ENCODE measurements at places on chromosomes 4 and X.

- no peak for DNase-seq
These were observed 3.4 kb upstream of the HMX1 start for GRCh38 chr4:8874896-8875680.

- no peak for DNase-seq
These were observed 50.7 kb downstream of the AMOT start for GRCh38 chrX:112789931-112790330.

DNA sequence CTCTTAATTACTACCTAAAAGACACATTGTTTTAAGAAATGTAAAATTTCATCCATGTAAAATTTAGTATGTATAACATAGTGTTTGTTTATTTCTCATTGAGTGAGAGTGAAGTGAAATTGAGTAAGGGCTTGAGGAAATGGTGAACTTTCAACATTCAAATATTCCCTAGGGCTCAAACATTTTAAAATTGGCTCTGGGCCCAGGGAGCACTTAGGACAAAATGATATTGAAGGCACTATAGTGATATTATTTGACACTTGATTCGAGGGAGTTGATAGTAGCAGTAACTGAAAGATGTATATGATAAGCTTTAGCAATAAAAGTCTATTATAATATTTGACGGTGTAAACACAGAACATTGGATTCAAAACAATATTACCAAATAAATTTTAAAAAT, 1244.0 kb upstream of the TENM3 start:
- DNase-seq, result no peak

- no peak for DNase-seq
These were observed 6.0 kb downstream of the GALNT7 start for GRCh38 chr4:173174594-173175012.

DNA sequence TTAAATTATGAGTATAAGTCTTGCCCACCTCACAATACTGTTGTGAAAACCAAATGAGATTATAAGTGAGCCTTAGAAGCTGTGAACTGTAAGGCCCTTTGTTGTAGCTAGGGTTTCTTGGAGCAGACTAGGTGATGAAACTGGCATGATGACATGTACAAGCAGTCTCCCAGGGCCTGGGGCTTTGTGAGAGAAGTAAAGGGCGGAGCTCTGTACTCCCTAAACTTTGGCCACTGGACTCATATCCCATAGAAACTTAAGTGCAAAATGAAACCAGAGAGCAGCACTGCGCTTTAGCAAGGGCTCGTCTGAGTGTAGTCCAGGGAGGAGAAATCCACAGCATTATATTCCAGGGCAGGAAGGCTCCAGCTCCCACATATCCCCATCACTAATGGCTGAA, 385.6 kb upstream of the FGF16 start:
- DNase-seq, result no peak

DNA sequence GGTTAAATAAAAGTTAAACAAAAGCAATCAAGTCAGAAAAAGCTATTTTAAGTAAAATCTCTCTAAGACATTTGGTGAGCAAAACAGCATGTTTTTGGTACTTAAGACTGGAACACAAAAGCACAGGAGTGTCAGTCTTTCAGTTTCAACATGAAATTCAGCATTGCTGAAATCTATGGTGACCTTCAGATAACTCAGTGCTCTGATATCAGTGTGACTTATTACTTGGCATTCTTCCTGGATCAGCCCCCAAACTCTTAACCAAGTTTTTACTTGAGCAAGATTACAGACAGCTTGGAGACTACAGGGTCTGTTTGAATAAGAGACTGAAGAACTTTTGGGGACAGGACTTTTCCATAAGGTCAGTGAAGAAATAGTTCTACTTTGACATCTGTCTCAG, 437.2 kb downstream of the RAPGEF2 start:
- no peak for DNase-seq

- DNase-seq, result no peak
These were observed 54.5 kb upstream of the CHRNA9 start for GRCh38 chr4:40280586-40280985.

DNA sequence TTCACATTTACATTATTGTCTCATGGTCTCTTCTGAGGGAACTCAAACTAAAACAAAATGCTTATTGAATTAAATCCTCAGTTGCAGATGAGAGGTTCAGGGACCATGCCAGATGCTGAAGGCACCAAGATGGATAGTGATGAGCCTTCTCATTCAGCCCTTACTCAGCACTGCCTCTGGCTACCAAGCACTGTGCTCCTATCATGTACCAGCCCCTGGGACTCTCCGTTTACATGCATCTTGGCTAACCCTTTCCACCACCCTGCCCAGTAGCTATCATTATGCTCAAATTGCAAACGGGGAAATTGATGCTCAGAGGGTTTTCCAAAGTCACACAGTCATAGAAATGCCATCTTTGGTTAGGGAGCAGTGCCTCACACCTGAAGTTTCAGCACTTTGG, 22.6 kb upstream of the TMEM184C start:
- no peak for DNase-seq

- no peak for DNase-seq
These were observed 107.6 kb downstream of the LARP1B start for GRCh38 chr4:128168701-128169100.

DNA sequence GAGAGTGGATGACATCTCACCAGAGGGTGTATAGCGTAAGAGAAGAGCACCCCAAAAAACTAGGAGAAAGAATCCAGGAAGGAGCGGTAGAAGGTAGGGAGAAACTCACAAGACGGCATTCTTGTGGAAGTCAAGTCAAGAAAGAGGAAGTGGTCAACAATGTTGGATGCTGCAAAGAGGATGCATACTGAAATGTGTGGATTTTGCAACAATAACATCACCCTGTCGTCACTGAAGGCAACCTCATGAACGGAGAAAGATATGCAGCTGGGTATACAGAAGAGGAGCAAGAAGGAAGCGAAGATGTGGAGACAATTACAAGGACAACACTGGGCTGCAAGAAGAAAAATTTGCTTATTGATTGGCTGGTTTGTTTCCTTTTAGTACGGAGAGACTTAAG, 11.4 kb upstream of the TAPT1 start:
- no peak for DNase-seq

DNA sequence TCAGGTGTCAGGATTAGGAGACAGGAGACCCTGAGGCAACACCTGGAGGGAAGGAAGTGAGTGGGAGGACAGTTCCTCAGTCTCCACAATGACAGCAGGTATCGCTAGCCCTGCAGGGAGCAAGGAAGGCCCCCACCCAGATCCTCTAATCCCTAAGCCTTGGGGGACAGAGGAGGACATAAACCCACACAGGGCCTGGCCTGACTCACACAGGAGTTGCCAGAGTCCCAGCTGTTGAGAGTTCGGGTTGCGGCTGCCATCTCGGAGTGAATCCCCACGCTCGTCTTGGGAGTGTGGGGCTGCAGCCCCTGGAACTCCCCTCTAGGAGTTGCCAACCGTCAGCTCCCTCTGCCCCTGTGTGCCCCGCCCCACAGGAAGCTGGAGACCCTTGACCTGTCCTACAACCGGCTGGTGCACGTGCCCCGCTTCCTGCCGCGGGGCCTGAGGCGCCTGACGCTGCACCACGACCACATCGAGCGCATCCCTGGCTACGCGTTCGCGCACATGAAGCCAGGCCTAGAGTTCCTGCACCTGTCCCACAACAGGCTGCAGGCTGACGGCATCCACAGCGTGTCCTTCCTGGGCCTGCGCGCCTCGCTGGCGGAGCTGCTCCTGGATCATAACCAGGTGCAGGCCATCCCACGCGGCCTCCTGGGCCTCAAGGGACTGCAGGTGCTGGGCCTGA, 9.2 kb upstream of the BGN start:
- no peak for DNase-seq
